ENCODE measurements at places on chromosomes 7 and 10.

GRCh38 chr7:108145401-108145800 is 15.2 kb upstream of the LAMB4 start:
- DNase-seq = no peak

DNA sequence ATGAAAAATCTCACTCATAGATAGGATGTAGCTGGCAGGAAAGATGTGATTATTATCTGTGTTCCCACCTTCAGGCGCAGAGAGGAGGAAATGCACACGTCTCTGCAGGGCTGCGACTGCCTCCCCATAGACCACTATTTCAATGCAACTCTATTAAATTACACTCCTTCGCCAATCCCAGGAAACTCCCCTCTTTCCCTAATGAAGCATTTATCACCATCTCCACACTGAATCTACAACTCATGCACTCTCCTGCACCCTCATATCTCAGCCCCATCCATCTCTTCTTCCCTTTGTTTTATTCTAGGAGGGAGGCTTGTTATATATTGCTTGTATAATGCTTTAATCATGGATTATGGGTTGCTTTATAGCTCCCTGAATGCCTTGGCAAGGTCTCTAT is 101.8 kb upstream of the RELN start:
- no peak for DNase-seq

DNA sequence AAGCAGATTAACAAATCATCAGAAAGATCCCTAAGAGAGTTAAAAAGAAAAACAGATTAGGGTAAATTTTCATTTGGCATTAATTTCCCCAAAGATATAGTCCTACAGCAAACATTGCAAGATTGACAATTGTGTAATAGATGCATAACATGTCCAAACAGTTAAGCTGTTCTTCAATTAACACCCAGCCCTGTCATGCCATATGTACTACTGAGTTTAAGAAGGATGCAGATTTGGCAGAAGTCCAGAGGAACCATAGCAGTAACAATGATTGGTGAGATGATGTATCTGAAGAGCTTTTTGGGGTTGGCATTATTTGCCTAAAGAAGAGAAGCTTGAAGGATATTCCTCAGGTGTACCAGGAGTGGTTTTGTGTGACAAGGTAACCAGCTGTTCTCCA is 287.6 kb downstream of the LRMDA start:
- no peak for DNase-seq

DNA sequence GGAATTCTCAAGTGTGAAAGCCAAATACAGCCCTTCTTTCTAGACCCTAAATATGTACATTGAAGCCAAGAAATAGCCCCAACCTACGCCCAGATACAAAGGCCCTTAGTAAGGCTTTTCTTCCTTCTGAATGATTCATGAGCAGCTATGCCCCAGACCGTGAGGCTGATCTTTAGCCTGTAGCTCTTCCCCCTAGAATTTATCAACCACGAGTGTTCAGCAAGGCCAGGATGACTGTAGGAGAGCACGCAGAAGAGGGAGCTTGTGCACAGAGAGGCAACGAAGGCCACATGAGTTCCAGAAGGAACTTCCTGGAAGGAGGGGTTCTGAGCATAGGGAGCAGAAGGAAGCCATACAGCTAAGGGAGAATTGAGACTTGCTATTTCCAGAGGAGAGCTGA is 53.0 kb upstream of the HABP2 start:
- no peak for DNase-seq

DNA sequence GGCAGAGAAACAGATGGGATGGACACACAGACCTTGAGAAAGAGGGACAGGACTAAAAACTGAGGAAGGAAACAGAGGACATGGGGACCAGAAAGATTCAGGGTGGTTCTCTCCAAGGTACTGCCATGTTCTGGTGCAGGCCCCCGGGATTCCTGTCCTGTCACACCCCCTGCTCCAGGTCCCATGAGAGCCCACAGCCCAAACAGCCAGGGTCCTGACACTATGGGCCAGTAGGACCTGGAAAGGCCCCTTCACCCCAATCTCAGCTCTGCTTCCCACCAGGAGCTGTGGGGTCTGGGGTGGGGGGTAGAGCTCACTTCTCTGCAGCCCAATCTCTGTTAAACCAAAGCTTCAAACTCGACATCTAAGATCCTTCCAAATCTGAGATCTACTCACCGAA is 21.2 kb downstream of the PDIA4 start:
- DNase-seq = no peak

DNA sequence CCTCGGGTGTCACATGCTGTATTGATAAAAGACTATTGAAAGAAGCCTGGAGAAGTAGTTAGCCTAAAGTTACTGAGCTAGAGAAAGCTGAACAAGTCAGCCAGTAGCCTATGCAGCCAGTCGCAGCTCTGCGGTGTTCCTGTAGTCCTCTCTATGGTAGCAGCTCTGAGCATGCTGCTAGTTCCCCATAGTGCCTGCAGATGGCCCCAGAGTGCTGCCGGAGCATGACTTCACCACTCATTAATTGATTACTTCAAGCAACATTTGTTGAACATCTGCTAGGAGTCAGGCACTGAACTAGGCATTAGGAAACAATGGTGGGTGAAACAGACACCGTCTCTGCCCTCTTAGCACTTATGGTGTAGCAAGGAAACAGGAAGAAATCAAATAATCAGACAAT is 422.7 kb downstream of the SORCS3 start:
- DNase-seq = peak; percentile 5

DNA sequence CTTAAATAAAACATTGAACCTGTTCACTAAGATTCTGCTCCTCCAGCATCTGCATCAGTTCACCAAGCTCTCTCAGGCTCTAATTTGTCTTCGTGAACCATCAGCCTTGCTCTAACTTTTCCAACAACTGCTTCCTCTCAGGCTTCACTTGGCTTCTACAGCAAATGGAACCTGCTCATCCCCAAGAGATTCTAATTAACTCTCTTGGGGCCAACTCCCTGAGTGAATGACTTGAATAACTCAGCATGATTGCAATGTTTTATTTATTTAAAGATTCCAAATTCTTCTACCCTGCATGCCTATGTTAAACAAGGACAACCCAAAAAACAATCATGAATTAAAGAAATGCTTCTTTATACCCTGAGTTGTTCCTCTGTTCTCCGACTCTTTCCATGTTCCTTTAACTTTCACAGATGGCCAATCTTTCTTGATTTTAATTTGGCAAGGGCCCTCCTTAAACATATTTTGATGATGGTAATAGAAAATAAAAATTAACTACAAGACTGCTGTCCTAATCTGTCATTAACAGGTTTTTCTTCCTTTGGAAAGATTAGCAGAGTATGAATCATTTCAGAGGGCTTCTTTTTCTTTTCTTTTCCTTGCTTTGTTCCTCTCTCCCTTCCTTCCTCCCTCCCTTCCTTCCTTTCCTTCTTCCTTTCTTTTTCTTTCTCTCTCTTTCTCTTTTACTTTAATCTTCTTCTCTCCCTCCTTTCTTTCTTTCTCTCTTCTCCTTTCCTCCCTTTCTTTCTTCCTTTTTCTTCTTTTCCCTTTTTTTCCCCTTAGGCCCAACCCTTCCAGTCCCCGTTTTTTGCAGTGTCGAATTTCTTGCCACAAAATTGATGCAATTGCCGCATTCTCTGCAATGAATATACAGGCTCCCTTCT is 195.0 kb upstream of the RHOBTB1 start:
- DNase-seq = no peak

GRCh38 chr10:106938513-106938912 is 226.0 kb downstream of the SORCS1 start:
- no peak for DNase-seq

GRCh38 chr7:37119296-37119860 is 329.3 kb downstream of the ELMO1 start:
- DNase-seq = no peak

DNA sequence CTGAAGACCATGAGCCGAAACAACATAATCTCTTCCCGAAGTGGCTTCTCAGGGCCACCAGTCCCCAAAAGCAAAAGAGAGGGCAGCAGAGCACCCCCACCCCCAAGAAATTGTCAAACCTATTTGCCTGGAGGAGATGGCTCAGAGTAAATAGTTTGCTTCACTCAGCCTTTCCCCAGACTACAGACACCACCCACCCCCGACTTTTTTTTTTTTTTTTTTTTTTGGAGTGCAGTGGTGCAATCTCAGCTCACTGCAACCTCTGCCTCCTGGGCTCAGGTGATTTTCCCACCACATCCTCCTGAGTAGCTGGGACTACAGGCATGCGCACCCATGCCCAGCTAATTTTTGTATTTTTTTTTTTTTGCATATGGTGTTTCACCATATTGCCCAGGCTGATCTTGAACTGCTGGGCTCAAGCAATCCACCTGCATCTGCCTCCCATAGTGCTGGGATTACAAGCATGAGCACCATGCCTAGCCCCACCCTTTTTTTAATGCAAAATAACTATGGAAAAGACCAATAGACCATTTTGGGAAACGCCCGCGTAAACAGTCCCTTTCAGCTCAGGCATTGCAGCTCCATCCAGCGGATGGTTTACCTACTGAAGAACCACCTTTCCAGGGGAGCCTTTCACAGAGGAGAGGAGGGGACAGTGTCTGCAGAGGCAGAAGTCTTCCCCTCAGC is 9.7 kb downstream of the ZMIZ1 start:
- DNase-seq = no peak

DNA sequence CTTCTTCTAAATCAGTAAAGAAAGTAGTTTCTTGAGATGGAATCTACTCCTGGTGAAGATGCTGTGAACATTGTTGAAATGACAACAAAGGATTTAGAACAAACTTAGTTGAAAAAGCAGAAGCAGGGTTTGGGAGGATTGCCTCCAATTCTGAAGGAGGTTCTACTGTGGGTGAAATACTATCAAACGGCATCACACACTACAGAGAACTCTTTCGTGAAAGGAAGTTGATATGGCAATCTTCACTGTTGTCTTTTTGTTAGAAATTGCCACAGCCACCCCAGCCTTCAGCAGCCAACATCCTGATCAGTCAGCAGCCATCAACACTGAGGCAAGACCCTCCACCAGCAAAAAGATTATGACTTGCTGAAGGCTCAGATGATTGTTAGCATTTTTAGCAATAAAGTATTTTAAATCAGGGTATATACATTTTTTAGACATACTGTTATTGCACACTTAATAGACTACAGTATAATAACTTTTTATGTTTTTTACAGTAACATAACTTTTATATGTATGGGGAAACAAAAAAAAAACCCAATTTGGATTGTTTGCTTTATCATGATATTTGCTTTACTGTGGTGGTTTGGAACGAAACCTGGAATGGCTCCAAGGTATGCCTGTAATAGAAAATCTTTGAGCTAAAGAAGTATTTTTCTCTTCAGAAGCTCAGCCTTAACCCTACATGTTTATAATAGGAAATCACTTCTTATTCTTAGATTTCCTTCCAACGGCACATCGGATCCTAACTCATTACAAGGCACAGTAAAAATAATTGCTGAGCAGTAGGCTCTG is 257.3 kb downstream of the LRMDA start:
- DNase-seq = no peak

GRCh38 chr7:148537435-148537834 is 53.1 kb upstream of the C7orf33 start:
- no peak for DNase-seq

DNA sequence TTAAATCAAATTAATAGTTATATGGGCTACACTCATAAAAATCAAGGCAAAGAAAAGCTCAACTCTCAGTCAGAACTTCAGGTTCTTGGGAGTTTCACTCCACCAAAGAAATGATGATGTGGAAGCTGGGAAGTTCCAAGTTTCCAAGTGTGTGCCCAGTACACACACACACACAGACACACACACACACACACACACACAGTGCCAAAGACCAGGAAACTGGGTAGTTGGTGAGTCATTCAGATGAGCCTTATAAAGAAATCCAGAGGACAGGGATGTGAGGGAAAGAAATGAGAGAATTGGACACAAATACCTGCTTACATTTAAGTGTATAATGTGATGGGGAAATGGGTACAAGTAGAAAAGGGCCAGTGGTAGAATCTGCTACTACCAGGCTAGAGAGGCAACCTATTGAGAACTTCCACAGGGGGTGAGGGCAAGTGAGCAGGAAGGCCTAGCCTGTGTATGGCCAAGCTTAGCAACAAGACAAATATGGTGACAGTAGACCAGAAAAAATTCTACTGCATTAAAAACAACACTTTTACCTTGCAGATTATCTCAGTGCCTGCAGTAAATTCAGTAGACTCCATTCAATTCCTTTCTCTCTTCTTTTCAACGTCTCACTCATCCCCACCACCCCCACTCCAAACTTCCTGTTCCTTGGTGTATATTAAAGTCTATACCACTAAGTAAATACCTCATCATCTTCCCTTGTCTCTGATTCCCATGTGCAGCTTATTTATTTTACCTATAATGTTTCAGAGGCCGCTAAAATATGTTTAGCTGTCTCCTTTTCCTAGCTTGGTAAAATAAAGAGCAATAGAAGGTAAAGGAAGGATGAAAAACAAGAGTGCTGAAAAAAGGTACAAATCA is 95.0 kb downstream of the CABCOCO1 start:
- no peak for DNase-seq

- DNase-seq = no peak
Observed at GRCh38 chr10:79090134-79090803, 21.5 kb downstream of the ZMIZ1 start.

DNA sequence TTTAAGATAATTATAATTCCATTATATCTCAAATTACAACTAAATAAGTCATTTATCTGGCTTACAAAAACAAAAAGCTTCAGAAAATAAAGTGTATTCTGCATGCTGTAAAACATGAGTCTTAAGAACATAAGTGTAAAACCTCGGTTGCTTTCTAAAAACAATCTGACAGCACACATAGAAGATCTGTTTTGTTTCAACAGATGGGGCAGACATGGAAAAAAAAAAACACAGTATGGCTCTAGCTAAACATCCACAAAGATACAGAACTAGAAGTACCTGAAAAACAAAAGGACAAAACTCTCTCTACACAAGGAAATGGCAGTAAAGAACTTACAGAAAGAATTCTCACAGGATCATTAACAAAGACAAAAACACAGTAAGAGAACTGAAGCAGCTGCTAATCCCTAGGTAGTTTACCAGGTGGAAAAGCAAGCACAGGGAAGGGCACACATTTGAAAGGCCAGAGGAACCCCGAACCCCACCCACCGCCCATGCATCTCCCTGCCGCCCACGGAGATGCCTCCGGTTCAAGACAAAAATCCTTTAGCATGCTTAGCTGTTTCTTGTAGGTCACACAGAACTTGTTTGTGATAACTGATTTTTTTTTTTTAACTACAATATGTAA is 42.5 kb downstream of the DLD start:
- no peak for DNase-seq

DNA sequence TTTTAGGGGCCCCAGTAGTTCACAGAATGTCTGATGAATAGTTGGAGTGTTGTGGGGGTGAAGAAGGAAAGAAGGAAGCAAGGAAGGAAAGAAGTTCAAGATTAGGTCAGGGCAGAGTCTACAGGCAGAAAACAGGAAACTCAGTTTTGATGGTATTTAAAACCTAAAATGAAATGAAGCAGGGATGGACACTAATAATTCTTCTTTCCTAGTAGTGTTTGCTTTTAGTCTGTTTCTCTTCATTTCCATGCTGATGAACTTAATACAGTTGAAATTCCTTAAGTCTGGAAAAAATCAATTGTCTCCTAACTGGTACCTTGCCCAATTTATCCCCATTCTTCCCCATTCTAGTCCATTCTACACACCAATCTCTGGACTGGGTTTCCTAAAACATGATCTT is 59.0 kb upstream of the GSAP start:
- no peak for DNase-seq

Measured in globus pallidus (tissue), 1 donor.